ENCODE measurements at places on chromosomes 5 and 9.

DNA sequence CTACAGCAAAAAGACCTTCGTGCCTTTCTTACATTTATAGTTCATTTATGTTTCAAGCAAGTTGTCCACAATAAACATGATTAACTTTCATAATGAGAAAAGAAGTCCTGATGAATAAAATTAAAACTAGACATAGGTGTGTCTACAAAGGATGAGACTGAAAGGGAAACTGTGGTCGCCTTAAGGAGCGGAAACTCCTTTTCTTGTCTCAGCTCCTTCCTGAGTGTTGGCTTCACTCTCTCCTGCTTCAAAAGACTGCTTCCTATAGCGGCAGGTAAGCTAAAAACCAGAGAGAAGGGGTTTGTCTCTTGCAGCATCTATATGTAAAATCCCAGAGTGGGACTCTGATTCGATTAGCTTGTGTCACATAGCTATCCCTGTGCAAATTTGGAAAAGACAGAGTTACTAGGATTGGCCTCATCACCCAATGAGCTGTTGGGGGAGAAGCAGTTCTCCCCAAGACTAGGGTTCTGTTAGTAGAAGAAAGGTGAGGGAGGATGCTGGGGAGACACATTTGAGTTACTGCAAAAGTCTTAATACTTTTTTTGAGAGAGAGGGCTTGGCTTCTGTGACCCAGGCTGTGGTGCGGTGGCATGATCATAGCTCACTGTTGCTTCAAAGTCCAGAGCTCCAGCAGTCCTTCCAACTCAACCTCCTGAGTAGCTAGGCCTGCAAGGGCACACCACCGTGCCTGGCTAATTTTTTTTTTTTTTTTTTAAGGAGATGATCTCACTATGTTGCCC is 16.8 kb upstream of the CTSL start:
- DNase-seq = no peak

DNA sequence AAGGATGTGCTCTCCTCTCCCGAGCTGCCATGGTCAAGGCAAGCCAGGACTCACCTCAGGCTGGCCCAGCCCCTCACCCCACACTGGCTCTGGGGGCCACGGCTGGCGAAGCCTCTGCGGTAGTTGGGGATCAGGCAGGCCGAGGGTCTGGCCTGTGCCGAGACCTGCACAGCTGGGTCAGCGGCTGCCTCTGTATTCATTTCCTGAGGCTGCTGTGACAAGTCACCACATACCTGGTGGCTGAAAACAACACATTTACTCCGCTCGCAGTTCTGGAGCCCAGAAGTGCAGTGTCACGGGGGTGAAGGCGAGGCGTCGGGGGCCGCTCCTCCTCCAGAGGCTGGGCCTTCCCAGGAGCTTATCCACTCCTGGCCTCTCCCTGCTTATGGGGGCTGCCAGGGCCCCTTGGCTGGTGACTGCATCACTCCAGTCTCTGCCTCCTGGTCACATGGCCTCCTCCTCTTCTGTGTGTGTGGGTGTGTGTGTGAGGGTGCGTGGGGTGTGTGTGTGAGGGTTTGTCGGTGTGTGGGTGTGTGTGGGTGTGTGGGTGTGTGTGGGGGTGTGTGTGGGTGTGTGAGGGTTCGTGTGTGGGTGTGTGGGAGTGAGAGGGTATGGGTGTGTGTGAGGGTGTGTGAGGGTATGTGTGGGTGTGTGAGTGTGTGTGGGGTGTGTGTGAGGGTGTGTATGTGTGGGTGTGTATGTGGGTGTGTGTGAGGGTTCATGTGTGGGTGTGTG is 3.2 kb upstream of the SCGB3A1 start:
- no peak for DNase-seq

GRCh38 chr9:112015149-112015548 is 118.5 kb downstream of the UGCG start:
- DNase-seq = no peak

DNA sequence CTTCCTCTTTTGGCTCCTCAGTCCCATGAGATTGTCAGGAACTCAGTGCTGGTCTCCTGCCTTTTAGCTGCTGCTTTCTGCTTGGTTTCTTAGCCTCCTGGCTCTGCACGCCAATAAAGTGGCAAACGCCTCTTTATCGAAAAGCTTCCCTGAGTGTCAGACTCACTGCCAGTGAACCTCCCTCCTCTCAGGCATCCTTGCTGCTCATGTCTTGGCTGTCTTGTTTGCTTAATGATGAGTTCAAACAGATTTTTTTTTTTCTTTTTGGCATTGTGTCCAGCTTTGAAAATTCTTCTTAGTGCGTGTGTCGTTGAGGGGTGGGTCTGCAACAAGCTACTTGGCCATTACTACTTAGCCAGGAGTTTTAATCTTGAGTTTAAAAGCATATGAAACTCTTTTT is 14.9 kb downstream of the RASGRF2 start:
- DNase-seq = no peak

GRCh38 chr5:120955795-120956194 is 491.7 kb downstream of the PRR16 start:
- DNase-seq = no peak

DNA sequence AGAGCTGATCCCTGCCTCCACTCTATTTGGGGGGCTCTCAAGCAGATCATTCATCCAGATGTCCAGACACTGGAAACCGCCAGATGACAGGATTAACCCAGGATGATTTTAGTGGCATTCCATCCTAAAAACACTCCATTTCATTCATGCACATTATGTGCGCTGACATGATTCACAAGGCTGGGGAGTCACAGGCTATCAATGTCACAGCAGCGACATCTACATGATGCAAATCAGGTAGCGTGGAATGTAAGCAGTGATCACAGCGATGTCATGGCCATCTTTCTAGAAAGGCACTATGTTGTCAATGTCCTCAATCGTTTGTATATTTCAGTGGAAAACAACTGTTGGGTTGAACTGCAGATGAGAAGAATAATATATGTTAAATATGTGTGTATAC is 331.5 kb upstream of the MSX2 start:
- DNase-seq = no peak

GRCh38 chr9:7561527-7562080 is 238.0 kb downstream of the DMAC1 start:
- no peak for DNase-seq

DNA sequence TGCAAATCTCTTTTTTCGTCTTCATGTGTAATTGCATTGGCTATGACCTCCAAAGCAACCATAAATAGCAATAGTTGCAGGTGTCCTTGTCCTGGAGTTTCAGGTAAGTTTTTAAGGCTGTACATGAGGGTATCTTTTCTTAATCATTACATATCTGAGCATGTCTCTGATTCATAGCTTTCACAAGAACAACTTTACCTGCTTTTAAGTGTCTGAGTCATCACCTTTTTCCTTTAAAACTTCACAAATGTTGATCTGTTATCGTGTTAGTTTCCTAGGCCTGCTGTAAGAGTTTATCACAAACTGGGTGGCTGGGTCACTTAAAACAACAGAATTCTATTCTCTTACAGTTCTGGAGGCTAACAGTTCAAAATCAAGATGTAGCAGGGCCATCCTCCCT is 13.8 kb downstream of the GARNL3 start:
- DNase-seq = no peak

GRCh38 chr9:91346644-91347043 is 15.1 kb downstream of the AUH start:
- DNase-seq = no peak

GRCh38 chr9:91421971-91422757 is 1.5 kb downstream of the NFIL3 start:
- no peak for DNase-seq

DNA sequence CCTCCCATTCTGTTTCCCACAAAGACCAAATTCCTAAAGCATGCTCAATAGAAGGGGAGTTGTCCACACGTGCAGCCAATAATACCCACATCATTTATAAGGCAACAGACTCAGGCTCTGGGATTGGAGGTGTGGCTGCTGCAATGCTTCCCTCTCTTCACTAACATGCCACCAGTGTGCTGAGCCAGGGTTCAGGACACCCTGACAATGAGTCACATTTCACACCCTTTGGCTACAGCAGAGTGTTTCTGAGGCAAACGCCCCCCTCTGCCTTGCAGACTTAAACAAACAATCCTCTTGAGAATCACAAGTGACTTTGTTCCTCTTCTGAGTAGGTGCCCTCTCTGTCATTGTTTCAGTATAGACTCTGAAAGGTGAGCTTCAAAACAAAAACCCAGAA is 189.3 kb upstream of the TLE4 start:
- DNase-seq = no peak

- no peak for DNase-seq
Measured at GRCh38 chr9:38226491-38226951, 157.5 kb upstream of the SHB start.

GRCh38 chr5:180126716-180127681 is 55.4 kb upstream of the RNF130 start:
- no peak for DNase-seq

GRCh38 chr5:157606046-157606445 is 30.5 kb upstream of the ADAM19 start:
- DNase-seq = no peak

DNA sequence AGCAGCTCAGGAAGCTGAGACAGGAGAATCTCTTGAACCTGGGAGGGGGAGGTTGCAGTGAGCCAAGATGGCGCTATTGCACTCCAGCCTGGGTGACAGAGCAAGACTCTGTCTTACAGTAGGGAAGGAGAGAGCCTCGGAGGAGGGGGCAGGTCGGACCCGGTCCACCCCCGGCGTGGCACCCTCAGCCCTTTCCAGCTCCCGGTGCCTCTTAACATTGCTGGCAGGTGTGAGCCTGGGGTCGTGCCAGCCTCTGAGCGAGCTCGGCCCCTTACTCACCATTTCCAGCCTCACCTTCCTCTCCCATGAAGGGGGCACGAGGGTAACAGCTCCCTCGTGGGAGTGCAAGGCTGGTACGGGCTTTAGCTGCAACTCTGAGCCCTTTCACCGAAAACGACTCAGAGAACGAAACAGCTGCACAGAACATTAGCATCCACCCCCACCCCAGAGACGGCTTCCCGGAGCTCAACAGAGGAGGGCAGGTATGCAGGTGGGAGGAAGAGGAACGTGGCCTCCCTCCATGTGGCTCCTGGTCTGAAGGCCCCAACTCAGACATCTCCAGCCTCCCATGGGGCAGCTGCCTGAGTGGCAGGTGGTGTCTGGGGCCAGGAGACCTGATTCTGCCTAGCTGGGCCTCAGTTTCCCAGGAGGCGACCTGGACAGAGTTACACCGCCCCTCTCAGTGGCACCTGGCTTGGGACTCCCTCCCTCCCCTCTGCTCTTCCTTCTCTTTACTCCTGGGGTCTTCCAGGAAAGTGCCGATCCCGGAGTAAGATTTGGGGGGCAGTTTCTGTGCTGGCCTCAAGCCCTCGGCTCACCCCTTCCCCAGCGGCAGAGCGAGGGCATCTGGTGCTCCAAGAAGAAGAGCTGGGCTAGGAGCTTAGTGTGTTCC is 28.5 kb upstream of the ABO start:
- DNase-seq = no peak

GRCh38 chr5:122078116-122079110 is at the start of gene LOX:
TSS of gene LOX (minus strand) at chr5:122078259. CDS start at chr5:122077985, 274 bp downstream.
- DNase-seq = no peak

DNA sequence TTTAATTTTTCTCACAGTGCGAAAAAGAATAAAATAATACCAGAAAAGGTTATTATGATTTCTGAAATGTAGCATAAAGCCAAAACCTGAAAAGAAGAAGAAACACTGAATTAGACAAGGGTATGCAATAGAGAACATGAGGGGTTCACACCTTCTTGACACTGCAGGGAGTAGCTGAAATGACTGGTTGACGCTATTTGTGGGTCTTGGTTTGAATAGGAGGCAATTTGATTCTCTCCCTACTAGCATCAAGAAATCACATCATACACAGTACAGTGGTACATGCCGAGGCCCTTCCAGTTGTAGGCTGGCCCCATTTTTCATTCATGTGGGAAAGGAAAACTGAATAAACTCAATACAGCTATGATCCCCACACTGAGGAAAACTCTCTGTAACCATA is 68.6 kb downstream of the NR3C1 start:
- no peak for DNase-seq

- DNase-seq = no peak
Measured at GRCh38 chr9:126609191-126609590, 4.5 kb upstream of the LMX1B start.

GRCh38 chr5:154298065-154298464 is 107.5 kb downstream of the GALNT10 start:
- DNase-seq = no peak

DNA sequence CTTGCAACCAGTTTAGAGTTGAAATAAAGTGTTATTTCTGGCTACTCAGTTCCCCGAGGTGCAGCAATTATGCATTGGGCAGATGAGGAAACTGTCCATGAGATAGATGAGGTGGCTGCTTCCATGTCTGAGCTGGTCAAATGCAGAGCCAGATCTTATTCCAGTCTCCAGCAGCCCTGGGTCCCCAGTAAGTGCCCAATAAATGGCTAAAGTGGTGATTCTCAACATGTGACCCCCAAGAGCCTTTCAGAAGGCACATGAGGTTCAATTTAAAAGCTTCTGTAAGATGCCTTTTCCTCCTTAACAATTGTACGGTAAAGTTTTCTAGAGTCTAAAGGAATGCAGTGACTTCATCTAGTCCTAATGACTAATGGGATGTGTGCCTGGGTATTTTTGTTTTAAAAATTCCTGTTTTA is 17.5 kb downstream of the ATOX1 start:
- no peak for DNase-seq

DNA sequence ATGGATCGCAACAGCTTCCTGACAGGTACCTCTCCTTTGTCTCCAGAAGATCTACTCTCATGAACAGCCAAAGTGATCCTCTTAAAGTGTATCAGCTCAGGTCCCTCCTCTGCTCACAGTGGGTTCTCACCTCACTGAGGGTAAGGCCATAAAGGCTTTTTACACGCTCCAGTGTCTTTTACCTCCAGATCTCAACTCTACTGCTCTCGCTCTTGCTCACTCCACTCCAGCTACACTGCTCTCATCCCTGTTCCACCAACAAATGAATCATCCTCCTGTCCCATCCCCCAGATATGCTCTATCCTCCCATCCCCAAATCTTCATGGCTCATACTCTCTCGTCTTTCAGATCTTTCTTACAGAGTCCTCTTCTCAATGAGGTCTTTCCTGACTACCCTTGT is 248.6 kb upstream of the EFNA5 start:
- no peak for DNase-seq

DNA sequence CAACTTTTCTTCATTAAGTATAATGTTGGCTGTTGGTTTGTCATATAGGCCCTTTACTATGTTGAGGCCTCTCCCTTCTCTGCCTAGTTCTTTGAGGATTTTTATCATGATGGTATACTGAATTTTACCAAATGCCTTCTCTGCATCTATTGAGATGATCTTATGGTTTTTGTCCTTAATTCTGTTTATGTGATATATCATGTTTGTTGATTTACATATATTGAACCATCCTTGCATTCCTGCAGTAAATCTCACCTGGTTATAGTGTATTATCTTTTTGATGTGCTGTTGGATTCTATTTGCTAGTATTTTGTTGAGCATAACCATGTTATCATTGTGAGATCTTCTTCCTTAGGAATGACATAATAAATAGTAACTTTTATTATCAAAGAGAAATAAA is 362.9 kb downstream of the CCDC171 start:
- no peak for DNase-seq

GRCh38 chr5:80149161-80149609 is 106.7 kb downstream of the SERINC5 start:
- DNase-seq = no peak

DNA sequence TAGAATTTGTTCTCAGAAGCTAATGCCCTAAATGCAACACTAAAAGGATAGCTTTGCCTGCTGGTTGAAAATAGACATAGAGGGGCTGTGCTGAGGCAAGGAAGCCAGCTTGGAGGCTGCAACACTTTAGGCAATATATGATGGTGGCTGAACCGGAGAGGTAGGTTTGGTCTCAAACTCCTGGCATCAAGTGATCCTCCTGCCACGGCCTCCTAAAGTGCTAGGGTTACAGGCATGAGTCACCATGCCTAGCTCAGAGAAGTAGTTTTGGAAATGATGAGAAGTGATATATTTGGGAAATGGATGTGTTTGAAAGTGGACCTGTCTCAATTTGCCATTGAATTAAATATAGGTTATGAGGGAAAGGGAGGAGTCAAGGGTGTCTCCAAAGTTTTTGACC is 10.0 kb downstream of the DUSP1 start:
- no peak for DNase-seq

All from activated CD8-positive, alpha-beta memory T cell treated with anti-CD3 and anti-CD28 coated beads for 48 hours (primary cell).